ENCODE measurements at places on chromosomes 12 and 14. TPM values are rescaled to one million over a fixed set of nuclear protein-coding genes. Genes with fewer than 3 reads are reported as not detected.

GPRC5A gene
- 13.9 TPM for polyA plus RNA-seq

RAD9B gene
- polyA plus RNA-seq: 1.4 TPM

C3AR1 gene
- polyA plus RNA-seq: 4.5 TPM

DAO gene
- polyA plus RNA-seq: not detected

PPFIA2 gene
- 2.0 TPM for polyA plus RNA-seq

CDH24 gene
- 13.7 TPM for polyA plus RNA-seq

PPP4R4 gene
- polyA plus RNA-seq: 0.54 TPM

KRT2 gene
- not detected for polyA plus RNA-seq

JPH4 gene
- 1.2 TPM for polyA plus RNA-seq

RPGRIP1 gene
- 0.93 TPM for polyA plus RNA-seq

OXA1L gene
- polyA plus RNA-seq: 159 TPM

ARHGAP9 gene
- 4.4 TPM for polyA plus RNA-seq

SYCP3 gene
- 1.3 TPM for polyA plus RNA-seq

SAMD15 gene
- 3.1 TPM for polyA plus RNA-seq

SPTB gene
- polyA plus RNA-seq: 5.2 TPM

NACA gene
- polyA plus RNA-seq: 2,431 TPM

PPTC7 gene
- 11.9 TPM for polyA plus RNA-seq

Data from right lung (tissue), 10 donors.